ENCODE measurements at places on chromosomes 5 and 9.

- no peak for DNase-seq
- no peaks in the 10 kb centered on the region for H3K4me1 ChIP-seq
- no peaks in the 10 kb centered on the region for H3K36me3 ChIP-seq
- no peak overlapping the region for H3K27ac ChIP-seq
- H3K4me3 ChIP-seq = no peak overlapping the region
- no peaks in the 10 kb centered on the region for H3K27me3 ChIP-seq
Measured at GRCh38 chr5:35900972-35901695, 37.3 kb downstream of the CAPSL start.

DNA sequence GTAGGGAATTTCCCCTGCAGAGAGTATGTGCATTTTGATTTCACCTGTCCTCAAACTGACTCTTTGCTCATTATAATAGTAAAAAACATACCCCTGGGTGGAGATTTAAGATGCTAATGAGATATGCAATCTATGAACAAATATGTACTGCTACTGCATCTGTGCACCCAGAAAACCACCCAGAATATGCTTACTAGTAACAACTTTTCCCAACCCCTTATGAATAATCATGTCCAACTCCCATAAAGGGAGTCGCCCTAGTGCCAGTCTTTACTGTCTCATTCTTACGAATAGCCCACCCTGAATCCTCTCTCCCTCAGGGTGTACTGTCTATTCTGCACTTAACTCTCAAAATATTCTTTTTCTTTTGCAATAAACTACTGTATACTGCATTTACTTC, 39.0 kb upstream of the ZFP37 start:
- no peak overlapping the region for H3K27ac ChIP-seq
- DNase-seq = no peak
- H3K27me3 ChIP-seq = no peaks in the 10 kb centered on the region
- no peak overlapping the region for H3K4me3 ChIP-seq
- no peaks in the 10 kb centered on the region for H3K36me3 ChIP-seq

DNA sequence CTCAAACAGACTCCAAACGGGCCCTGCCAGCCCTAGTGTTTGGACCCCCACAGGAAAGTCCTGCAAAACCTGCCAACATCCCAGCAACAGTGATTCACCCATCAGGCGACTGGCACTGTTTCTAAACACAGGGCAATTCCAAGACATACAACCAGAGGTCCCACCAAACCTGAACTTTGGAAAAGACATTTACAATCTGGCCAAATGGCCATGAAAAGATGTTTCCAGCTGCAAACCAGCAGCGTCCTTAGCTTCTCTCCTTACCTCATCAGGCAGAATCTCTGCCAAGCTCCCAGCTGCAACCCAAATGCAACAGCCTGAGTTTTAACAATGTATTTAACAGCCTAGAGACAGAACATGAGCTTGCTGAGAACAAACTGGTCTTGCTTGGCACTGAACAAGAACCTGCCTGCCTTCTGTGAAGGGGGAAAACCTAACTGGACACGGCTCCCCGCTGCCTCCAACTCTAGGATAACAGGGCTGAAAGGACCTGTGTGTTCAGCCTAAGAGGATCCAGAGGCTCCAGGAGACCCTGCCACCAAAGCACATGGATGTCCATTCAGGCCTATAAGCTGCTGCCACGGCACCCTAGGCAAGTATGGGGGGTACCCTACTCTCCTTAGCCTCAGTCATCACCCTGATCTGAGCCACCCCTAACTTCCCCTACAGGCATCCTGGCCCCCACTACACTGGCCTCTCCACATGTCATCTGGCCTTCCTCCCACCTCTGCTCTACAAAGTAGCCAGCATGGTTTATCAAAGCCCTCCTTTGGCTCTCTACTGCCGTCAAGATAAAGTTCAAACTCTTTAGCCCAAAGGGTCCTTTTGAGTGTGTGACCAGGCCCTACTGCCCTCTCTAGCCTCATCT, 5.6 kb downstream of the P4HA2 start:
- peaks cover 74% of the 10 kb centered on the region for H3K4me1 ChIP-seq
- H3K36me3 ChIP-seq = no peaks in the 10 kb centered on the region
- no peak overlapping the region for H3K4me3 ChIP-seq

GRCh38 chr9:109264877-109265587, 55.8 kb downstream of the EPB41L4B start:
- H3K36me3 ChIP-seq = no peaks in the 10 kb centered on the region
- DNase-seq = no peak
- no peak overlapping the region for H3K27ac ChIP-seq
- H3K4me1 ChIP-seq = no peaks in the 10 kb centered on the region
- H3K27me3 ChIP-seq = no peaks in the 10 kb centered on the region

- no peak overlapping the region for H3K27ac ChIP-seq
- no peaks in the 10 kb centered on the region for H3K36me3 ChIP-seq
- H3K27me3 ChIP-seq = no peaks in the 10 kb centered on the region
- no peak for DNase-seq
- no peak overlapping the region for H3K4me3 ChIP-seq
Measured at GRCh38 chr9:14011799-14012560, 302.0 kb downstream of the NFIB start.

DNA sequence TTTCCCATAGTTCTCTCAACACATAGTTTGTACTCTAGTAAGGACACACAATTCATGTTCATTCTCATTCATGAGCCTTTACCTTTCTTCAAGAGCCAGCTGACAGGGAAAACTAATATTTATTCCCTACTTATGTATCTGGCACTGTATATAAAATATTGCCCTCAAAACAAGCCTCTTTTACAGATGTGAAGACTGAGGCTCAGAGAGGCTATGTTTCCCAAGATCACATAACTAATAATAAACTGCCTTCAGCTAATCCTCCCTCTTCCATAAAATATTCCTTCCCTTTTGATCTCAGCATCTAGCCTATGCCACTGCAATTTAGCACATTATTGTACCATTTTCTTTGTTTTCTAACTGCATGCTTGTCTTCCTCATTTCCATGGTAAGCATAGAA, 18.2 kb downstream of the ALDOB start:
- no peak overlapping the region for H3K27ac ChIP-seq
- no peaks in the 10 kb centered on the region for H3K36me3 ChIP-seq
- H3K27me3 ChIP-seq = no peaks in the 10 kb centered on the region
- DNase-seq = no peak
- H3K4me3 ChIP-seq = no peak overlapping the region
- no peaks in the 10 kb centered on the region for H3K4me1 ChIP-seq

All from vagina (tissue), 2 donors.